Glomerular endothelial cell (primary cell): ENCODE measurements at places on chromosomes 12 and 14. TPM values are rescaled to one million over a fixed set of nuclear protein-coding genes. Genes with fewer than 3 reads are reported as not detected.

Gene CIROP
- total RNA-seq = not detected in 2 replicates

Gene RAD9B
- total RNA-seq = 0.05 and 0.29 TPM in 2 replicates

Gene SCNN1A
- 0.24 TPM in 1 of 2 replicates, not detected in the other for total RNA-seq

Gene ANKS1B
- total RNA-seq = not detected in 2 replicates

Gene RASSF8
- 34.9 and 38.7 TPM in 2 replicates for total RNA-seq

- DNase-seq = no peak
These were observed 20.5 kb upstream of the TESC start for GRCh38 chr12:117119592-117120198.

DNA sequence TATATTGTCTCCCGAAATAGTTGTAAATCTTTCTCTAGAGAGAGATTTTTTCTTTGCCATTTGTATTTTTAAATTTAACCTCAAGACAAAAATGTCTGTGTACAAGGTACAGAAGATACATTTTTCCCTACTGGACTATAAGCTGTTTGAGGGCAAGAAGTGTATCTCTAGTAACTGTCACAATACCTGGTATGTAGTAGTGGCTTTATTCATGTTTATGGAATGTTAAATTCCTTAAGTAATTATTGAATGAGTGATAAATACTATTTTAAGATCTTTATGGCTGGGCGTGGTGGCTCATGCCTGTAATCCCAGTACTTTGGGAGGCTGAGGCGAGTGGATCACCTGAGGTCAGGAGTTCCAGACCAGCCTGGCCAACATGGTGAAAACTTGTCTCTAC is 24.4 kb upstream of the CDK17 start:
- DNase-seq = no peak

DNA sequence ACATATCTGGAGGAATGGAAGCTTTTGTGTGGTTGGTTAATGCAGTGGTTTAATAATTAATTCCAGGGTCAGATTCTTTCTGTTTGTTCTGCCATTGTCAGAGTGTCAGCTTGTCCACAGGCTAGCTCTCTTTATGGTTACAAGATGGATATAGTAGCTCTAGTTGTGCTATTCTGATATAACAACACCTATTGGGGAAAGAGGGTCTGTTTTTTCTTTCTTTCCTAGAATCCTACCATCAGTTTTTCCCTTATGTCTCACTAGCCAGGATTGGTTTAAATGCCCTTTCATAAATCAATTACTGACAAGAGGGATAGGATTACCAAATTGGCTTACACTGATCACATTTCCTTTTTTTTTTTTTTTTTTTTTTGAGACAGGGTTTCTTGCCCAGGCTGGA is 27.8 kb downstream of the CNOT2 start:
- DNase-seq = no peak

- DNase-seq = no peak
These were observed 2.6 kb upstream of the MMP19 start for GRCh38 chr12:55845361-55845760.

DNA sequence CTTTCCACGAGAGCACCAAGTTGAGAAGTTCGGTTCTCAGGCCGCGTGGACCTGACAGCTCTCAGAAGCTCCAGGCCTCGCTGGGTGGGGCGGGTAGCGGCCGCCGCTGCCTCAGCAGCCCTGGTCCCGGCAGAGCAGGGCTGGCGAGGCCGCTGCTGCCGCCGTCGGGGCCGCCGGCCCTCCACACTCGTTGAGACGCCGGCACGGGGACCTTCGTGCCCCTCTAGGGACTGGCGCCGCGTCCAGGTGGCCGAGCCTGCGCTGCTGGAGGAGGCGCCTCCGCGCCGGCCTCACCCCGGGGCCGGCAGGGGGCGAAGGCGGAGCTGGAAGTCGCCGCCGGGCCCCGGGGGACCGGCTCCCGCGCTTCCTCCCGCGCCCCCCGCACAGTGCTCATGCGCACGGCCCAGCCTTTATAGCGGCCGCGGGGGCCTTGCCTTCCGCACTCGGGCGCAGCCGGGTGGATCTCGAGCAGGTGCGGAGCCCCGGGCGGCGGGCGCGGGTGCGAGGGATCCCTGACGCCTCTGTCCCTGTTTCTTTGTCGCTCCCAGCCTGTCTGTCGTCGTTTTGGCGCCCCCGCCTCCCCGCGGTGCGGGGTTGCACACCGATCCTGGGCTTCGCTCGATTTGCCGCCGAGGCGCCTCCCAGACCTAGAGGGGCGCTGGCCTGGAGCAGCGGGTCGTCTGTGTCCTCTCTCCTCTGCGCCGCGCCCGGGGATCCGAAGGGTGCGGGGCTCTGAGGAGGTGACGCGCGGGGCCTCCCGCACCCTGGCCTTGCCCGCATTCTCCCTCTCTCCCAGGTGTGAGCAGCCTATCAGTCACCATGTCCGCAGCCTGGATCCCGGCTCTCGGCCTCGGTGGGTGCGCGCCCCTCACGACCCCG is at the start of gene COCH:
COCH (plus strand) TSS at position 440 of the 879 bp plus-strand sequence; CDS start at position 820, 380 bp downstream.
- DNase-seq = no peak

- DNase-seq = no peak
These were observed 20.4 kb downstream of the JDP2 start for GRCh38 chr14:75448209-75448608.

DNA sequence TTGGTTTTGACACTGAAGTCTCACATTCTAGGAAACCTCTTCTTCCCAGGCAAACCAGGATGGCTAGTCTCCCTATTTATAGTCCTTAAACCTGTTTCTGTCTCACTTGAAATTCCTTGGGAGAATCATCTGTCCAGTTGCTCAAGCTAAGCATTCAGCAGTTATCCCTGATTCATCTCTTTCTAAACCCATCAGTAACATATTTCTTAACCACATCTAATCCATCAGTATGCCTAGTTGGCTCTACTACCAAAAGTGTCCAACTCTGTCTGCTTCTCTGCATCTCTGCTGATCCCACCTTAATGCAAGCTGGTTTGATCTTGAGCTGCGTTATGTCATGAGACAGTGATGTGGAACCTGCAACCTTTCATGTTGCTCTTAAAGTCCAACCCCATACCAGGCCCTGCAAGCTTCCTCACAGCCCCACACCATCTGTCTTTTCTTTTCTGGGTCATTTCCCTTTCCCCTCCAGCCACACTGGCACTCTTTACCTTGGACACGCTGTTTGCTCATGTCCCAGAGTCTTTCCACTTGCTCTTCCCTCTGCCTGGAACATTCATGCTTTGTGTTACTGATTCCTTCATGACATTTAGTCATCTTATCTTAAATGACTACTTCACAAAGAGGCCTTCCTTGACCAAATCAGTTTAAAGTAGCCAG is 380.8 kb upstream of the RGS6 start:
- no peak for DNase-seq

- DNase-seq = no peak
These were observed 16.4 kb downstream of the CEP170B start for GRCh38 chr14:104881369-104881979.

DNA sequence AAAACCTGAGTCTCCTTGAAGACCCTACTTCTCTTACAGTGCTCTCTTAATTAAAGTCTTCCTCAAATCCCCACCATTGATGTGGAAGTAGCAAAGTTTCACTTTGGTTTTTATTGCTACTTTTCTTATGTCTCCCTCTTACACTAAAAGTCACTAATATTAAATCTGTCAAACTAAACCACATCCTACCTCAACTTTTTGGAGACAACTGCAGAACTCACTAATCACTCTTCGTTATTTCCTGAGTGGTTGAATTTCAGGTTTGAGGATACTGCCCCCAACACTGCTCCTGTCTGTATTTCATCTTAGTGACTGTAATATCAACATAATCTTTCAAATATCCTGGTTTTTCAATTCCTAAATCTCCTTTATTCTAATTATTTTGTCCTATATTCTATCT is 213.0 kb upstream of the PDE3A start:
- no peak for DNase-seq

- DNase-seq = no peak
These were observed 90.6 kb downstream of the VCPKMT start for GRCh38 chr14:50025776-50026175.

- DNase-seq = no peak
These were observed 2.8 kb downstream of the PRMT8 start for GRCh38 chr12:3493859-3494176.

- DNase-seq = no peak
These were observed 11.8 kb upstream of the WSCD2 start for GRCh38 chr12:108117163-108117849.

DNA sequence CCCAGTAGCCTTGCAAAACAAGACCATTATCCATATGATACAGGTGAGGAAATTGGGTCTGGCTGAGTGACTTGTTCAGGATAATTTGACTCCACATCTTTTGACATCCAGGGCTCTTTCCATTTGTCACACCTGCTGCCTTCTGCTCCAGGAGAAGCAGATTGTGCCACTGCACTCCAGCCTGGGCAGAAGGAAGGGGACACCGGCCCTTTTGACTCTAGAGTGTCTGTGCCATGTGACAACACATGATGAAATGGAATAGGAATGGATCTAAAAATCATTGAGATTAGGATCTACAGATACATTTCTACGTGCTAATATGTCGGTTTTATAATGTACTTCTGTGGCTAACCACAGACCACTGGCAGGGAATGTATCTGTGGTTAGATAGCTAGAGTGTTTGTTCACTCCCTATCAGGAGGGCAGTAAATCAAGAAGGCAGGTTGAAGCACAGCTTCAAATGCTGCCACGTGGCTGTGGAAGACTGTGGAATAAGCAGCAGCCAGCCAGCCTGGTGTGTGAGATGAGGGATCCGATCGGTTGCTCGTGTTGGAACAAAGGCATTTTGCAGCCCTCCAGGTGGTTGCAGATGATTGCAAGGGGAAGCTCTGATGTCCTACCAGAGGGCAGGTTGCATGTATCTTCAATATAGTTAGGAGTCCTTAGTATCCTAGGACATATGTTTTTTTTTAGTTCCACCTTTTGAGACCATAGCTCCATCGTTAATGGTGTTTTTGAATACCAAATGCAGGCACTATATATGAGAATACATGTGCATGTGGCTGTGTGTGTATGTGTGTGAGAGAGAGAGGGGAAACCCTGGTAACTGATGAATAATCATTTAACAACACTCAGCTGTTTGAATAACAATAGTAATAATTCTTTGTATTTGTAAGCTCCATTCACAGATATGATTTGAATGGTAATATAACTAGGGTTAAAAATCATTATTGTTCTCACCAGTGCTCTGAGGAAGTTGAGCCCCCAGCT is 28.6 kb downstream of the EML1 start:
- DNase-seq = no peak

DNA sequence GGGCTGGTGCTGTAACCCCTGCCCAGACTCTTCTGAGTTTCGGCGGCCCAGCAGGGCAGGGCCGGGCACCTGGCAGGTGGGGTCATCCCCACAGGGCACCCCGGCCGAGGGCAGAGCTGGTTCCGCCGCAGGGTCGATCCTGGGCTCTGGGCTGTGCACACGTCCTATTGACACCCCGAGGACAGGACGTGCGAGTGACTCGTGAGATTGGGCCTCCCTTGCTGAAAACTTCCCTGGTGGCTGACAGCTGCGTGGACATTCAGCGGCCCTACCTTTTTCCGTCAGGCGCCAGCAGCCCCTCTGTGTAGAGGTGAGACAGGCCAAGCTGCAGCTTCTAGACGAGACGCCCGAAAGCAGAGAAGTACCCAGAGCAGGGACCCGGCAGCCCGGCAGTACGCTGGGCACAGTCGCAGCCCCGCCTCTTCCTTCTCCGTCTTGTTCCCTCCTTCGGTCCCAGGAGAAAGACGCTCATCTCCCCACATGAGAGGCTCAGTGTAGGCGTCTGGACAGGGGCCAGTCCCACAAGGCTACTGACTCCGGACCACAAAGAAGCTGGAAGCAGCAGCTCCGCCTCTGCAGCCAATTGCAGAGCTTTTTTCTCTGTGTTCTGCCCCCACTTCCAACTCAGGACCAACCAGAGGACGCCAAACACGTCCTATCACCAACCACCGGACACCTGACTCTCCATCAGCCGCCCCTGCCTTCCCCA is at the start of gene LRCOL1:
LRCOL1 (minus strand) TSS at position 532 of the 709 bp plus-strand sequence. CDS start 4,331 bp downstream, outside the sequence.
- no peak for DNase-seq
